Thymus (tissue), 14 donors: ENCODE measurements at places on chromosomes 3 and 15. TPM values are rescaled to one million over a fixed set of nuclear protein-coding genes. Genes with fewer than 3 reads are reported as not detected.
A peak's percentile ranks its signal among the peaks of the same experiment; 100 is the strongest.

The CRYBG3 gene
- 9.2 TPM for total RNA-seq

- DNase-seq: no peak
Observed at GRCh38 chr3:3172627-3173026, 6.9 kb downstream of the CRBN start.

GRCh38 chr3:67685499-67685898 is 31.1 kb upstream of the SUCLG2 start:
- DNase-seq: no peak

GRCh38 chr3:71551311-71551919 is 32.1 kb downstream of the FOXP1 start:
- DNase-seq: no peak

The CHRNA5 gene
- 1.9 TPM for total RNA-seq

DNA sequence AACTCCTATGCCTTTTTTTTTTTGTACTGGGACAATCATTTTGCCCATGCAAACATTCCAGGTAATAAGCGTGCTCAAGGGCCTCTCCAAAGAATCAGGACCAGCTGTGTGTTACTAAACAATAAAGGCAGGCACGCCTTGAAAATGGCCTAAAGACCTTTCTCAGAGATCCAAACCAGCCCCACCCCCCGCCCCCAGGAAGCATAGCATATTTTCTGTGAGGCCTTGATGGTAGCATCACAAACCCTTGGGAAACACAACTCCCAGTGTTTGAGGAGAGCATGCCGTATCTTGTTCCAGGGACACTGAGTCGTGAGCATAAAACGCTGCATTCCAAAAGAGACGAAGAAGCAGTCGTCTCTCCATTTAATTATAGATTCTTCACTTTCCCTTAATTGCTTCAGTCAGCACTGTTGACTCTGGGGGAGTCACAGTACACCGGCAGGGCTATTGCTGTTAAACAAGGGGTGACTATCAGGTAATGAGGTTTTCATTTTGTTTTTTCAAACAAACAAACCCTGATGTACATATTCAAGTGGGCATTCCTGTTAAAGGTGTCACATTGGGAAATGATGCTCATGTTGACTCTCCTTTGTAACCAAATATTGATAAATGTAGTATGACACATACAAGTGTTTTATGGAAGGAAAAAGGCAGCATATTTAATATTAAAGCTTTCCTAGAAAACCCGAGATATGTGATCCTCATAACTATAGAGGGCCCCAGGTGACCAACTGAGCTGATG is 4.4 kb upstream of the TPM1 start:
- DNase-seq: no peak

DNA sequence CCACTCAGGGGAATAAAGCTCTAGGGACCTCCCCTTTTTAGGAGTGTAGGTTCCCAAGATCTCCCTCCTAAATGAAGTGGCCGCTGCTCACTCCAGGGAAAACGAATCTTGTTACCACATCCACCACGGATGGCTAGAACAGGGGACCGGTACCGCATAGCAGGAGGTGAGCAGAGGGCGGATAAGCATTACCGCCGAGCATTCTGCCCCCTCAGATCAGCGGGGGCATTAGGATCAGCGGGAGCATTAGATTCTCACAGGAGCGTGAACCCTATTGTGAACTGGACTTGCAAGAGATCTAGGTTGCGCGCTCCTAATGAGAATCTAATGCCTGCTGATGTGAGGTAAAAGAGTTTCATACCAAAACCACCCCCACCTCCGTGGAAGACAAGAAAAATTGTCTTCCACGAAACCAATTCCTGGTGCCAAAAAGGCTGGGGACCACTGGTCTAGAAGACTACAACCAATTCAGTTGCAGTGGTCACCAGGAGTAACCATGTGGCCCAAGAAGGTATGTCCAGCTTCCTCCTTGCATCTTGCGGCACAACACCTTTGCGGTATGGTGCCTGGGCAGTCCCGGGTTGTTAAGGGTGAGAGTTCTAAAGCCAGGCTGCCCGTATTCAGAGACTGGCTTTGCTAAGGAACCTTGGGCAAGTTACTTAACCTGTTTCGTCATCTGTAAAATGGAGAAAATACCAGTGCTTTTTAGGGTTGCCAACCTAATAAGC is 1.1 kb upstream of the SS18L2 start:
- DNase-seq: no peak

DNA sequence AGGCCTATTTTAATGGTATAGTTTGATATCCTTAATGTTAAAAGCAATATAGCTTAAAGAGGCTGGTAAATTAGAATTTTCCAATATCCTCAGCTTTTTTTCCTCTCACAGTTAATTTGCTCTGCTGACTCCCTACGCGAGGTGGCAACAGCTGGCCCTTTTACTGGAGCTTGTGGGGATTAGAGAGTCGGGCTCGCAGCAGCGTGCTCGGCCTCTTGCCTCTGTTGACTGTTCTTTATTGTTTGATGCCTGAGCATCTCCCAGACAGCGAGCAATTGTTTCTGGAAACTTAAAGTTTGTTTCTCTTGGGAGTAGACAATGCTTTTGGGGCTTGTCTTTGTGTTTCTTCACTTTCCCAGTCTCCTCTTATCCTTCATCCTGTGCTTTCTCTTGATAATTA is 80.8 kb downstream of the OPA1 start:
- DNase-seq: no peak

DNA sequence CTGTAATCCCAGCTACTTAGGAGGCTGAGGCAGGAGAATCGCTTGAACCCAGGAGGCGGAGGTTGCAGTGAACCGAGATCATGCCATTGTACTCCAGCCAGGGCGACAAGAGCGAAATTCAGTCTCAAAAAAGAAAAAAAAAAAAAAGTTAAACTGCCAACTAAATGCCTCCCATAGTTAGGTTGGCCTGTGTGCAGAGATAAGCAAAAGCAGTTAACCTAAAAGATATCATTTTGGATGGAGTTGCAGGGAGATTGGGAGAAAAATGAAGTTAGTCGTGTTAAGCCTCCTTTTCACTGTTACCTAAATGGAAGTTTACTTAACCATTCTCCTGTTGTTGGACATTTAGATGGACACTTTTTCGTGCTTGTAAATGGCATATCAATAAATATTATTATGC is 11.4 kb upstream of the FETUB start:
- DNase-seq: no peak

The GOLGA8G gene
- total RNA-seq: under 0.01 TPM

DNA sequence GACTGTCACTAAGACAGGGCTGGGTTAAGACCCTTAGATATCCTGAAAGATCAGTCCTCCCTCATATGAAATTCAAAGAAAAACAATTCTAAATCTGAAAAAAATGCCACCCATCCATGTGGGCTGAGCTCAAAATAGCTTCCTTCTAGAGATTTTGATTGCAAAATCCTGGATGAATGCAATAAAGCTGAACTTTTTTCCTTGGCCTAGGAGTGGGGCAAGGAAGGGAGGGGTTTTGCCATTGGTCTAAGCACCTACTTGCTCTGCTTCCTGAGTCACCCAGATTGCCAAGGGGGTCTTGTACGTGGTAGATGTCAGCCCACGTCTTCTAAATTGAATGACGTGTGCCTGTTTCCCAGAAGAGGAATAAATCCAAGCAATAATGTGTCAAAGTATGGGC is 15.3 kb upstream of the SMAD3 start:
- DNase-seq: no peak

DNA sequence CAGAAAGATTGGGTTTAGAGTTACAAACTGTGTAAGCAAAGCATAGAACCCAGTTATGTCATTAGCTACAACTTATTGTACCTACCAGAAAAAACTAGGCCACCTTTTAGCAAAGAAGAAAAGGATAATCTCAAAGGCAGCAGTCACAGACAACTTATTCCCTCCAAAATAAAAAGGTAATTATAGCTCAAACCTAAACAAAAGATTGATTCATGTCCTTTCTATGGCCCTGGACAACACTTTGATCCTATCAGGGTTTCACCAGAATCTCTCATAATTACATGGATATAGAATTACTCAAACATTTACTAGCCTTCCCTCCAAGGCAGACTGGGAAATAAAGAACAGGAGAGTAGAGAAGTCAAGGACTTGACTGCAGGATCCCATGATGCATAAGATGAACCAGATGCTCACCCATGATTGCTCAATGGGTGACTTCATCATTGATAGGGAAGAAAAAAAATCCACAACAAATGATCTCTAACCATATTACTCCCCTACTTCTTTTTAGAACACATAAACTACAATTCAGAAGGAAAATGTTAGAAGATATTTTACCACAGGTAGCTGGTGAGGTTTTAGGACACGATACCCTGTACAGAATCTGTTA is 17.4 kb downstream of the DET1 start:
- no peak for DNase-seq

GRCh38 chr3:180068023-180068422 is 31.3 kb upstream of the PEX5L start:
- DNase-seq: no peak

DNA sequence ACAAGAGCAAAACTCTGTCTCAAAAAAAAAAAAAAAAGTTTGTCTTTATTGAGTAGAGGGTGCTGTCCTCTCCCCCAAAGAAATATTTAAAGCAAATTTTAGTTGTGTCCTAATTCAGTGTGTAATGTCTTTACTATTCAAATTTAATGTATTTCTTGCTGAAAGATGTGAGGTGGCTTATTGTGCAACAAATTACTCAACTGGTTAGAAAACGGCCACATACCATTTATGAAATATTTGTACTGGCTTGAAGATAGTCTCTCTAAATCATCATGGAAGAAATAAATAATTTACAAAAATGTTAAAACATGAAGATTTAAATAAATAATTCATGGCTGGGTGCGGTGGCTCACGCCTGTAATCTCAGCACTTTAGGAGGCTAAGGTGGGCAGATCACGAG is 63.0 kb downstream of the SLTM start:
- DNase-seq: no peak

DNA sequence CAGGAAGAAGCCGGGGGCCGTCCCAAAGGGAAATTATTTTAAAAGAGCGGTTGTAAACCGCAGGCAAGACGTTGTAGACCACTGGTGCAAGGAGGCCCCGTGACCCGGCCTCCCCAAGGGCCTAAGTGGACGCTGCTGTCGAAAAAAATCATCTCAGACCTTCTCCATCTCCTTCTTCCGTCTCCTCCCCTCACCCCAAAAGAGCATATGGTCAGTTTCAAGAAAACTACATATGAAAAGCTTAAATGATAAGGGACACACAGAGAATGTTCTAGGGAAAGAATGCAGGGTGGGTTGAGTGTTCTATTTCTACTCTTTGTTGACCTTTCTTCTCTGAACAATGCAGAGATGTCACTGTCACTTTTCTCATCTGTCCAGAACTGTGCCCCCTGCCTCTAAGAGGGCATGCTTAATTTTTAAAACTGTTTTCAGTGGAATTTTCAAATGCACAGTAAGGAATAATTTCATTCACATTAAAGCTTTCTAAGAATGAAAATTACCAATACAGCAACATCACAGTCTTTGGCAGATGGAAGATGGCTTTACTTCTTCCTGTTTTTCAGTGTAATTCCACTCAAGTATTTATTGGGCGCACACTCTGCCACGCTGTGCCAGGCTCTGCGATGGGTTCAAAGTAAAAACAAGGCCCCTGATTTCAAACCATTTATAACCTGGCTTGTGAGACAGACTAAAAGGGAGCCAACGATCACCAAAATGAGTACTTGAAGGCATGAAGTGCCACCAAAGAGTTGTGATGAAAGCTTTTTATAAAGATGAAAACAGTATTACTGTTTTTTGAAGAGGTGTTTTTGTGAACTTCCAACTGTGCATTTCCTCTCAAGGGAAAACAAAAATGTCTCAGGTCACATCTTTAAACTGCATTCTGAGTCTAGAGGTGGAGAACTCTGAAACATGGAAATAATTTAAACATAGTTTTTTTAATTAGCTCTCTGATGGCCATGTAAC is 891 bp upstream of the TOP2B start:
- DNase-seq: peak; percentile 32

The TM4SF18 gene
- 3.2 TPM for total RNA-seq

- DNase-seq: no peak
Observed at GRCh38 chr3:13332158-13332557, 88.0 kb downstream of the NUP210 start.

The MYZAP gene
- 2.5 TPM for total RNA-seq

DNA sequence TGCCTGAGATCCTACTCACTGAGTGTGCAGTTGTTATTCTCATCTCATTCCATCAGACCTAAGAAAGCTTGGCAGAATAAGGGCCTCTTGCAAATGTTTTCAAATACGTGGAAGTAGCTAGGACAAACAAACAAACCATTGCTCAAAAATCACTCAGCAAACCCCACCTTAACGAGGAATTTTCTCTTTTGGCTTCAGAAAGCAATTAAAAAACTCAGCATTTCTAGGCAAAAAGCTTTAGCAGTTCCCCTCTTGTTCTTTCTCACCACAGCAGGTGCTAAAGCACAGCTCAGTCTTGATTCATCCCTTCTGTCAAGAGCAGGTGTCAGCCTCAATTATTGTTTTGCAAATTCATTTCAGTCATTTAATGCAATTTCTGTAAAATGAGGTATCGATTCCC is 58.6 kb upstream of the NUDT16 start:
- no peak for DNase-seq

The WDR5B gene
- 9.2 TPM for total RNA-seq

DNA sequence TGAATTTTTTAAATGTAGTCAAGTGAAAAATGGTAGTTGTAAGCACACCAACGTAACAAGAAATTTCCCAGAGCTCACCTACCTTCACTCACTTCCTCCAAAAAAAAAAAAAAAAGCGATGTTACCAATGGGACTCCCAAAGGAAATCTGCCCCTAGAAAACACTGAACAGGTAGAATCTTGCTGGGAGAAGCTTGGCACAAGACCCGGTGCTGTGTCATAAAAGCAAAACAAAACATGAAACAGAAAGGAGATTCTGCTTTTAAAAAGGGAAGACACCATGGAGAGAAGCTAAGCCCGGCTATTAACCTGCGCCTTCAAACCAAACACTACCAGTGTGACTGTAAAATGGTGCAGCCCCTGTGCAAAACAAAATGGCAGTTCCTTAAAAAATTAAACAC is 40.5 kb downstream of the PGPEP1L start:
- no peak for DNase-seq

The GOLGA6L7 gene
- total RNA-seq: not detected

DNA sequence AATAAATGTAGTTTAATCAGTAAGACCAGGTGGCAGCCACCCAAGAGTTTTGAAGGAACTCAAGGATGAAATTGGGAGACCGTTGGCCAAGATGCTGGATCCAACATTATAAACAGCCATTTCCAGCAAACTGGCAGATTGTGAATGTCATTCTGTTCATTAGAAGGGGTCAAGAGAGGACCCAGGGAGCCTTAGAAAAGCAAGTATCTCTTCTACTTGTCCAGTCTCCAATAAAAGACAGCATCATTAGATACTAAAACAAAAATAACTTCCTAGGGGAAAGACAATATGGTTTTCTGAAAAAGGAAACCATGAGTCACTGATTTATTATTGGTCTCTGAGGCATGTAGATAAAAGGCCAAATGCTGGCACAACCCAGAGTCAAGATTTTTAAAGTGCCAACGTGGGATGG is 67.9 kb downstream of the GADL1 start:
- DNase-seq: no peak

DNA sequence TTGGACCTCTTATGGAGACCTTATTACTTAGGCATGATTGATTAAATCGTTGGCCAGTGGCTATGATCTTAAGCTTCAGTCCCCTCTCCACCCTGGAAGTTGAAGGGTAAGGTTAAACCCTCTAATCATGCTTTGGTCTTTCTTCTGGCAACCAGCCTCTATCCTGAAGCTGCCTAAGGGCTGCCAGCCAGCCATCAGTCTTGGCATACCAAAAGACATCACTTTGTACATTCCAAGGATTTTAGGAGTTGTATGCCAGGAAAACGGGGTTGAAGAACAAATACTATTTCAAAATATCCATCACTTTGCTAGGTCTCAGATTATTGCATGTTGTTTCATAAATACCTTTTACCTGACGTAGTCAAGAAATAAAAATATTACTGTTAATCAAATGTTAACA is 28.9 kb downstream of the UBE2E2 start:
- no peak for DNase-seq
